CD4-positive, CD25-positive, alpha-beta regulatory T cell (primary cell): ENCODE measurements at places on chromosomes 12 and 14. TPM values are rescaled to one million over a fixed set of nuclear protein-coding genes. Genes with fewer than 3 reads are reported as not detected.
A peak's percentile ranks its signal among the peaks of the same experiment; 100 is the strongest.

DNA sequence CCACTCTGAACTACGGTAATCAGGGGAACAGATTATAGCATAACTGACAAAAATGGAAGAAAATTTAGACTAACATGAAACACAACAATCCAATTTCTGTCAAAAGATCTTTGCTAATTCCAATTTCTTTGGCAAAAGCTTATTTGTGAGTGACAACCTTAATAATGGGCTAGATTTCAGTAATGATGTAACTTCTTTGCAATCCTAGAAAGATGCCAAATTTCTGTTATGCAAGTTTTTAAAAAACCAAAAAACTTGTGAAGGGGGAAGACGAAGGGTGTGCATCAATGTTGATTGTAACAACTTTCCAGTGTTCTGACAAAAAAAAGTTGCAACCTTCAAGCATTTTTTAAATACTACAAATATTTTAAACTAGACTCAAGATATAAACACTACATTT, 59.9 kb downstream of the DICER1 start:
- DNase-seq: no peak

DNA sequence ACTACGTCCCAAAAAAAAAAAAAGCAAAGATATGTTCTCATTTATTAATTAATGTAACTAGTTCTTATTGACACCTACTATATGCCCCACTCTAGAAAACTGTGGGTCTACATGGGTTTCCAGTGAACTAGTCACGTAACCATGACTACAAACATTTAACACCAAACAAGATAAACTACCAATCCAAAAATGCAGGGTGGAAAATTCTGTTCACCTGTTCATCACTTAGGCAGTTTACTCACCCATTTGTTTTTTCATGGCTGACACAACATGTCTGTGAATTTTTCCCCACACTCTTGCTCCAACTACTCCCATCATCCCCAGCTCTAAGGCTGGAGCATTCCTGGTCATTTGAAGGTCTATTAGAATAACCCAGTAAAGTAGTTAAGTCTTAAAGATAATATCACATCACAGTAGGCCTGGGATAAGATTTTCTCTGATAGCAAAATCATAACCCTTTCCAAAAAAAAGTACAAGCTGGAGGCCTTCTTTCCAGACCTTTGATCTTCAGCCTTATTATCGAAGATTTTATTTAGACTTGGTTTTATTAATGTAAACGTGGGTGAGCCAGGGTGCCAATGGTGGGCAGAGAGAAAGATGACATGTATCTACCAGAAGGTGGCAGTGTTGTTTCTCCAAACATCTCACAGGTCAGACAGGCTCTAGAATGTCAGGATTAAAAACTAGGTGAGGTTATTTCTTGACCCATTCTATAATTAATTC, 61.6 kb upstream of the DAAM1 start:
- peak; percentile 62 for DNase-seq

GRCh38 chr14:104950021-104950420, 25.3 kb downstream of the PLD4 start:
- no peak for DNase-seq

DNA sequence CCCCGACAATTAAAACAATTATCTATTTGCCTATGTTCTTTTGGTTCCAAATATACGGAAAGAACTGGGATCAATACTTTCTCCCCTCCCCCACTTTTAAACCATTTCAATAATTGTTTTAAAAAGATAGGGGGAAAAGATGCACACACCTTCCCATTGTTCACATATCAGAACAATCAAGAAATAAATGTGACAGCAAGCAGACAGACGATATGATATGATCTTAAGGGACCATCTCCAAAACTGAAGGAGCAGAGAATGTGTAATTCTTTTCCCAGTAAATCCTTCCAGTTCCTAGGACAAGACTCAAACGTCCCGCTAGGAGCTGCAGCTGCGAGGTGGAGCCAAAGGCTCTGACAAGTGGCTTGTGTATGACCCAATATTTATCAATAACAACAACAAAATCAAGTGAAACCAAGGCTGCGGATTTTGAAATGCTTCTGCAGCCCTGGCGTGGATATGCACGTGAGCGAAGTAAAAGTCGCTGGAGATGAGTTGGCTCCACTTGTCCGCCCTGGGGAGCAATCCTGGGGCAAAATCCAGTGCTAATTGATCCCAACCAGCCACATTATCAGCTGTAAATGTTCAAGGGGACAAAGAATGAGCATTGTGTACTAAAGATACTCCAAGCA, 8.2 kb upstream of the FOXG1 start:
- no peak for DNase-seq

DNA sequence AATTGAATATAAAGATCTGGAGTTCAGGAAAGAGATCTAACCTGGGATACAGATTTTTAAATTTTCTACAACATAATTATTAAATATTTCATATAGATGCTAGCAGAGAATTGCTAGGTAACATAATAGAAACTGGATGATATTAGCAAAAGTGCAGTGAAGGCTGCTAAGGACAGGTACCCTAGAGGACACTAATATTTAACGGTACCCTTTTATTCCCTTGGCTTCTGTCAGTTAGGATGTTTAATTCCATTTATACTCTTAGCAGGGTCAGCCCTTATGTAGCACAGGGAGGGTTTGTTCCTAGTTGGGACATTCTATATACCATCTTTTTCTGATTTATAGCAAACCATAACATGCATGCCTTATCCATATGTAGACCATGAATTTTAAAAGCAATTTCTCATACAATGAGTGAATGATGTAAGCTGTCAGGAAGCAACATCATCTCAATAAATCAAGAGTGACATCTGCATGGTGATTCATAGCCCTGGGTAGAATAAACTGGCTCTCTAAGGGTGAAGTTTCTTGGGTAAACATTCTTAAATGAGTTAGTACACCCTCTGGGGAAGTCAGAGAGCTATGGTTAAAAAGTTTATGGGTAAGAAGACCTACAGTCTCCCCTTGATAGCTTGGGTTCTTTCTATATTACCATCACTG, 404.4 kb upstream of the MGAT4C start:
- DNase-seq: no peak

- DNase-seq: no peak
These were observed 23.9 kb downstream of the TC2N start for GRCh38 chr14:91843437-91843836.

- DNase-seq: no peak
These were observed 77.8 kb downstream of the HSD17B6 start for GRCh38 chr12:56840922-56841321.

GRCh38 chr12:15627995-15628945, 160.9 kb downstream of the EPS8 start:
- no peak for DNase-seq

- no peak for DNase-seq
These were observed 90.5 kb downstream of the SLC2A13 start for GRCh38 chr12:40015345-40015744.

GRCh38 chr12:7373226-7373625, 69.4 kb downstream of the ACSM4 start:
- no peak for DNase-seq

GRCh38 chr12:127606476-127607015, 660.4 kb upstream of the TMEM132C start:
- DNase-seq: no peak

GRCh38 chr12:67671419-67671818, 22.9 kb downstream of the DYRK2 start:
- no peak for DNase-seq

GRCh38 chr12:24902511-24903328, 46.2 kb downstream of the BCAT1 start:
- DNase-seq: peak; percentile 23

DNA sequence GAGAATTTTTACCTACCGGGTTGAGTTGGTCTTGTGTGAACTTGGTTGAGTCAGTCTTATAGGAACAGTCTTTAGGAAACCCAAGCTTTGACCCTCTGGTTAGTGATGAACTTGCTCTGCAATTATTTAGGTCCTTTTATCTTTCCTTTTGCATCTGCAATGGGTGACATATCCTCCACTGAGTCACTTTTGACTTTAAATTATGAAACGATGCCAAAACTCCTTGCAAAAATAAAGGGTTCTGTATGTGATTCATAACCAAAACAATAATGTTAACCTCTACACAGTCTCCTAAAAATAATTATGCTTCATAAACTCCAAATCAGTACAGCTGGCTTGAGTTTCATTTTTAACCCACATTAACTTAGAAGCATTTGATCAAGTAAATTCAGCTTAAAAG, 979.4 kb downstream of the GALC start:
- no peak for DNase-seq

- DNase-seq: no peak
These were observed 15.3 kb upstream of the NRXN3 start for GRCh38 chr14:78154827-78155226.

GPR135 gene
- 1.3 TPM for total RNA-seq

TTC5 gene
- 18.9 TPM for total RNA-seq

WDHD1 gene
- total RNA-seq: 4.7 TPM

ASCL1 gene
- not detected for total RNA-seq

IKZF4 gene
- 22.3 TPM for total RNA-seq

MMAB gene
- 6.8 TPM for total RNA-seq

ARG2 gene
- 4.3 TPM for total RNA-seq

CDCA4 gene
- total RNA-seq: 16.5 TPM

SLC38A4 gene
- total RNA-seq: not detected

FAM90A1 gene
- 0.67 TPM for total RNA-seq

SERPINA1 gene
- not detected for total RNA-seq

PRR4 gene
- 1.6 TPM for total RNA-seq

TAPBPL gene
- total RNA-seq: 28.0 TPM

LRP6 gene
- total RNA-seq: 1.4 TPM

TAS2R50 gene
- total RNA-seq: 1.6 TPM

KRT83 gene
- not detected for total RNA-seq

YLPM1 gene
- total RNA-seq: 93.2 TPM

LYZ gene
- 1.0 TPM for total RNA-seq

KRT4 gene
- total RNA-seq: not detected

OR4K13 gene
- not detected for total RNA-seq

GNB3 gene
- total RNA-seq: not detected
